Progenitor cell of endocrine pancreas (in vitro differentiated cells): ENCODE measurements at places on chromosomes 16 and 17. TPM values are rescaled to one million over a fixed set of nuclear protein-coding genes. Genes with fewer than 3 reads are reported as not detected.

DNA sequence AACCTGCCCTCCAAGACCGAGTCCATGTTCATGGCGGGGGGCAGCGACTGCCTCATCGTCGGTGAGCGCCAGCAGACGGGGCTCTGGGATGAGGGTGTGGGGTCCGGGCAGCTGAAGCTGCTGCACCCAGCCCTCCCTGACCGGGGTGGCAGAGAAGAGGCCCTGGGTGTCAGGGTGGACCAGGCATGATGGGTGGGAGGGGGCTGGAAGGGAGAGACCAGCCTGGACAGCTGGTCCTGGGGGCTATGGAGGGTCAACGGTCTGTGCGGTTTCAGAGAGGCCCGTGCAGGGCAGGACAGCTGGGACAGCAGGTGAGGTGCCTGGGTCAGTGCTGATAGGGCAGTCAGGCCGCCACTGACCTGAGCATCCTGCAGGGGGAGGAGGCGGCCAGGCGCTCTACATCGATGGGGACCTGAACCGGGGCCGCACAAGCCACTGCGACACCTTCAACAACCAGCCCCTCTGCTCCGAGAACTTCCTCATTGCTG, 13.3 kb upstream of the ATP6V0C start:
- peaks cover 3% of the 10 kb centered on the region for H3K36me3 ChIP-seq
- H3K4me1 ChIP-seq, result no peaks in the 10 kb centered on the region
- no peak overlapping the region for H3K27ac ChIP-seq
- H3K4me3 ChIP-seq, result no peak overlapping the region
- no peak for DNase-seq

DNA sequence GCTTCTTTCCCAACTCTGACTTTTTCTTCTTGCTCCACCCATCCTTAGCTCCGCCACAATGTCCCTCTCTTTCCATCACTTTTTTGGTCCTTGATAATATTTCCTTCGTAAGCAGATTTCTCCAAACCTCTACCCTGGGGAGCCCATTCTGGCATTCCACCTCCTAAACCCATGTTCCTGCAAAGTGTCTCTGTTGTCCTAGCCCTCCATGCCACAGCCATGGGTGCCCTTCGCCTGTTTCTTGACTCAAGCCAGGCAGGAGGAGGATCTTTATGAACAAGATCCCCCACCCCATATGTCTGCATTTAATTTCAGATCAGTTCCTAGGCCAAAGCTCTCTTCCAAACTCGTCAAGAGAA, 42.4 kb downstream of the GAS7 start:
- DNase-seq, result no peak
- H3K36me3 ChIP-seq, result no peaks in the 10 kb centered on the region
- H3K27me3 ChIP-seq, result peaks cover 7% of the 10 kb centered on the region
- H3K4me3 ChIP-seq, result no peak overlapping the region
- H3K4me1 ChIP-seq, result no peaks in the 10 kb centered on the region

- peaks cover 14% of the 10 kb centered on the region for H3K36me3 ChIP-seq
- H3K4me3 ChIP-seq, result no peak overlapping the region
- H3K27ac ChIP-seq, result peak overlapping the region; percentile 12
- peaks cover 5% of the 10 kb centered on the region for H3K4me1 ChIP-seq
These were observed 18.7 kb upstream of the EVI2A start for GRCh38 chr17:31339906-31340661.

DNA sequence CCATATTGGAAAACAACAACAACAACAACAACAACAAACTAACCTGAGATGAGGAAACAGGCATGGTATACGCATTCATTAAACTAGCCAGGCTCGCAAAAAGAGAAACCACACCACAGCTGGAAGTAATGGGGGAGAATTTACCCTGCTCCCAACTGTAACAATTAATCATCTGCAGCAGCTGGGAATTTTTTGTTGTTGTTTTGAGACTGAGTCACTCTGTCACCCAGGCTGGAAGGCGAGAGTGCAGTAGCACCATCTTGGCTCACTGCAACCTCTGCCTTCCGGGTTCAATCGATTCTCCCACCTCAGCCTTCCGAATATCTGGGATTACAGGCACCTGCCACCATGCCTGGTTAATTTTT, 16.3 kb downstream of the PRPSAP1 start:
- peaks cover 3% of the 10 kb centered on the region for H3K4me1 ChIP-seq
- no peaks in the 10 kb centered on the region for H3K27me3 ChIP-seq
- H3K4me3 ChIP-seq, result no peak overlapping the region
- peaks cover 18% of the 10 kb centered on the region for H3K36me3 ChIP-seq
- no peak for DNase-seq

- H3K27me3 ChIP-seq, result peaks cover 48% of the 10 kb centered on the region
- H3K27ac ChIP-seq, result no peak overlapping the region
- peaks cover 3% of the 10 kb centered on the region for H3K4me1 ChIP-seq
These were observed 11.0 kb downstream of the CHMP6 start for GRCh38 chr17:81002409-81003361.

DNA sequence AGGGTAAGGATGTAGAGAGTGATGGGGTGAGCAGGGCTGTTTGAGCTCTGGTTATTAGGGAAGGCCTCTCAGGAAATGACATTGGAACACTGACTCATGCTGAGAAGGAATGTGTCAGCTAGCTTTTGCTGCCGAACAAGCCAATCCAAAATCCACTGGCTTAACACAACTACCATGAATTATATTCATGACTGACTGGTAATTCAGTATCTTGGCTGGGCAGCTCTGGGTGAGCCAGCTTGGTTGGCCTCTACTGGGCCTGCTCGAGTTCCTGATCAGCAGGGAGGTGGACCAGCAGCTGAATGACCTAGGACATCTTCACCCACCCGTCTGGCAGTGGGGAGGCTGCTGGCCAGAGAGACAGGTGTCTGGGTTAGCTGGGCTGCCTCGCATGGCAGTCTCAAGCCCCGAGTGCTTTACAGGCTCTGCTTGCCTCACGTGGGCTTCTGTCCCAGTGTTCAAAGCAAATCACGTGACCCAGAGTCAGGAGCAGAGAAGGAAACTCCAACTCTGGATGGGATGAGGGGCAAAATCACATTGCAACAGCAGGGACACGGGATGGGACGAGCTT, 209.4 kb downstream of the KATNIP start:
- no peak overlapping the region for H3K27ac ChIP-seq
- no peak overlapping the region for H3K4me3 ChIP-seq
- no peak for DNase-seq
- no peaks in the 10 kb centered on the region for H3K4me1 ChIP-seq
- H3K27me3 ChIP-seq, result no peaks in the 10 kb centered on the region

- H3K36me3 ChIP-seq, result peaks cover 1% of the 10 kb centered on the region
- H3K4me3 ChIP-seq, result no peak overlapping the region
- no peak for DNase-seq
- peaks cover 21% of the 10 kb centered on the region for H3K4me1 ChIP-seq
These were observed 43.5 kb downstream of the SCPEP1 start for GRCh38 chr17:57021226-57021940.

GRCh38 chr17:80861418-80861815, 130.2 kb upstream of the CHMP6 start:
- peaks cover 10% of the 10 kb centered on the region for H3K4me1 ChIP-seq
- DNase-seq, result no peak
- no peaks in the 10 kb centered on the region for H3K27me3 ChIP-seq

- no peak for DNase-seq
- H3K4me3 ChIP-seq, result no peak overlapping the region
- H3K36me3 ChIP-seq, result no peaks in the 10 kb centered on the region
- H3K4me1 ChIP-seq, result no peaks in the 10 kb centered on the region
- peaks cover 27% of the 10 kb centered on the region for H3K27me3 ChIP-seq
These were observed 168.9 kb downstream of the CBLN1 start for GRCh38 chr16:49112754-49113153.

The KLHL10 gene
- total RNA-seq, result not detected in 2 replicates

The RHBDL1 gene
- 5.0 and 5.2 TPM in 2 replicates for total RNA-seq

The KRTAP4-6 gene
- not detected in 2 replicates for total RNA-seq

The CCDC78 gene
- 2.5 and 3.2 TPM in 2 replicates for total RNA-seq

The PSMD12 gene
- total RNA-seq, result 47.8 and 48.6 TPM in 2 replicates

The CTRB2 gene
- 1.1 TPM in 1 of 2 replicates, not detected in the other for total RNA-seq

The PRSS22 gene
- total RNA-seq, result 23.3 and 25.9 TPM in 2 replicates
